NCI-H748 treated with DMSO at 0.1 percent for 48 hours (cell line): ENCODE measurements at places on chromosomes 5 and 9.

DNA sequence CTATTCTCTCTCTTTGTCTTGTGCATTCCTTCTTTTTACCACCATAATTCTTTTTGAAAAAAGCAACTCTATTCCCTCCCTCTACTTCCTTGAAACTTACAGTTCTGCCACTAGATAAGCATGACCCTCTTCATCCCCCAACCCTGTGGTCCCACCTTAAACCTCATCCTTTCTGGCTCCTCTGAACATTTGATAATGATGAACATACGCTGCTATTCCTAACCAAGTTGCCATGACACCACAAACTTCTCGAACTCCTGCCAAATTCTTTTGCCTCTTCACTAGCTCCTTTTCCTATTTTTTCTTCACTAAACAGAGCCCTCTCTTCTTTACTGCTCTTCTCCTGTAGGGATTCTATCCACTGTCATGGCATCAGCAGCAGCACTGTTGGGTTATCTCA is 57.1 kb downstream of the MOCS2 start:
- DNase-seq: no peak

DNA sequence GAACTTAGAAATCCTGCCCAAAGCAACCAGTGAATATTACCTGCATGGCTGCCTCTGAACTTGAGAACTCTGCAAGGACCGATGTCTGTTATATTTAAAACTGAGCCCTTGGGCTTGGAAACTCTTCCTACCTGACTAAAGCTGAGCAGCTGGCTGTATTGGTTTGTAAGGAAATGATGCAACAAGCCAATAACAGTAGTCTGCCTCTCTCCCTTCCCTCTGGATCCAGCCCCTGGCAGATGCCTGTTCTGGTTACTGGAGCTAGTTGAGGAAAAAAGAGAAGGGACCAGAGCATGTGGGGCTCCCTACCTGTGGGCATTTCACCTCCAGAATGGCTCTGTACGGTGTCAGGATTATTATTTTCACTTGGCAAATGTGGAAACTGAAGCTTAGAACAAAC is 34.7 kb downstream of the SH3RF2 start:
- no peak for DNase-seq

DNA sequence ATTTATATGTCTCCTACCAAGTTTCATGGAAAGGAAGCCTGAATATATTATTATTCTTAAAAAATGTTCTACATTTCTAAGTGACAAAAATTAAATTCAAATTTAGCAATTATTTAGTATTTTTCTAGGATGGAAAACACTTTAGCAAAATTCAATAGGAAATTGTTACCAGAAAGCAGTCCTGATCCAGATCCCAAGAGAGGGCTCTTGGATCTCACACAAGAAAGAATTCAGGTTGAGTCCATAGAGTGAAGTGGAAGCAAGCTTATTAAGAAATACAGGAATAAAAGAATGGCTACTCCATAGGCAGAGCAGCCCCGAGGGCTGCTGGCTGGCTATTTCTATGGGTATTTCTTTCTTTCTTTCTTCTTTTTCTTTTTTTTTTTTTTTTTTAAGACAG is 44.7 kb downstream of the LRRC70 start:
- no peak for DNase-seq

GRCh38 chr5:11496137-11496719 is 408.0 kb downstream of the CTNND2 start:
- DNase-seq: no peak

- no peak for DNase-seq
Observed at GRCh38 chr5:131281133-131281867, 17.4 kb downstream of the CDC42SE2 start.

GRCh38 chr5:180006141-180006540 is 65.4 kb downstream of the RNF130 start:
- DNase-seq: no peak

- no peak for DNase-seq
Observed at GRCh38 chr5:1568201-1568979, 44.6 kb upstream of the LPCAT1 start.

DNA sequence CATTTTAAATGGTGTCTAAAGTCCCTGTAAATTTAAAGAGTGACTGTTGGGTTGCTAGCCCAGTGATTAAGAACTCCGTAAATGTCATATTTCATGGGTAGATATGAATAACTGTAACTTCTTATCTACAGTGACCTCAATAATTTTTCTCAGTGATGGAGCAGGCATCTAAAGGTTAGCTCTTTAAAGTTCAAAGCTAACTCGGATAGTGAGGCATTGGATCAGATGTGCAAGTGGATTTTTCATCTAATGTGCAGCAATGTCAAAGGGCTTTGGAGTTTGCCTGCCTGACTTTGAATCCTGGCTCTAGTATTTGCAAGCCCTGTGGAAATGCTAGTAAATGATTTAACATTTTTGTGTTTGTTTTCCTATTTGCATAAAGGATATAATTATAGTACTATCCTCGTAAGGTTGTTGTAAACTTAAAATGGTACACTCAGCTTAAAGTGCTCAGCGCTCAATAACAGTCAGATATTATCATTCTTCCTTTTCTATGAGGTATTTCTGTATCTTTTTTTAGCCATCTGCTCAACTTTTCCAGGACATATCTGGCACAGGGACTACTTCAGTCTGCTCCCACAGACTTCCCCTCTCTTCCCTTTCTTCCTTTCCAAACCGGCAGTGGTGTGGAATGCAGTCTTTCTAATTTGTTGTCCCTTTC is 163.7 kb upstream of the ELL2 start:
- no peak for DNase-seq

GRCh38 chr9:138015021-138015829 is 137.6 kb downstream of the CACNA1B start:
- DNase-seq: no peak
